H9 (cell line): ENCODE measurements at places on chromosomes 13 and 19. TPM values are rescaled to one million over a fixed set of nuclear protein-coding genes. Genes with fewer than 3 reads are reported as not detected.

ZNF526 gene
- total RNA-seq: 20.5 and 23.4 TPM in 2 replicates

CGB8 gene
- total RNA-seq: 0.39 TPM in 1 of 2 replicates, not detected in the other

KLK3 gene
- not detected in 2 replicates for total RNA-seq

NAXD gene
- 24.8 and 25.5 TPM in 2 replicates for total RNA-seq

BCAM gene
- 73.0 and 78.5 TPM in 2 replicates for total RNA-seq

DNA sequence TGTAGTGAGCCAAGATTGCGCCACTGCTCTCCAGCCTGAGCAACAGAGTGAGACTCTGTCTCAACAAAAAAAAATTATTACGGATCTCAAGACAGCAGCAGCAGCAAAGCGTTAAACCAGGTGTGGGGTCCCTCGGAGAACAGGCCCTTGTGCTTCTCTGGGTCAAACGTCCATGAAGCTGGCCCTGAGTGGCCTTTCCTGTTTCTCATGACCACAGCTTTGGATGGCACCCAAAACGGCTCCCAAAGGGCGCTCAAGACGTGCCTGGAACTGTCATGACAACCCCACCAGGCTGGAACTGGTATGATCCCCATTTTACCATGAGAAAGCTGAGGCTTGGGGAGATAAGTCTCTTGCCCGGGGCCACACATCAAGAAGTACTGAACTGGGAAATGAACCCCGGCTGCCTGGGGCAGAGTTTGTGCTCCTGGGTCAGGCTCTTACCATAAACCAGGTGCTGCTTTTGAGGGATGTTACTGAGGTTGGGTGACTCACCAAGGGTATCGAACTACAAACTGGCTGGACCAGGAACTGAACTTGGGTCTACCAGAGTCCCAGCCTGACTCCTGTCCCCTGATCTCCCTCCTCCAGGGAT, 11.6 kb upstream of the SAMD1 start:
- H3K27me3 ChIP-seq: no peaks in the 10 kb centered on the region
- no peak overlapping the region for H3K4me3 ChIP-seq
- peaks cover 2% of the 10 kb centered on the region; the same call in 1 of the 3 replicates for H3K36me3 ChIP-seq
- no peaks in the 10 kb centered on the region for H3K4me1 ChIP-seq
- H3K27ac ChIP-seq: no peak overlapping the region
- no peak for DNase-seq

- no peak for DNase-seq
- no peak overlapping the region for H3K4me3 ChIP-seq
- H3K27me3 ChIP-seq: no peaks in the 10 kb centered on the region
- peaks cover 2% of the 10 kb centered on the region for H3K36me3 ChIP-seq
- H3K27ac ChIP-seq: no peak overlapping the region
Observed at GRCh38 chr13:59658027-59658737, 505.5 kb downstream of the DIAPH3 start.

DNA sequence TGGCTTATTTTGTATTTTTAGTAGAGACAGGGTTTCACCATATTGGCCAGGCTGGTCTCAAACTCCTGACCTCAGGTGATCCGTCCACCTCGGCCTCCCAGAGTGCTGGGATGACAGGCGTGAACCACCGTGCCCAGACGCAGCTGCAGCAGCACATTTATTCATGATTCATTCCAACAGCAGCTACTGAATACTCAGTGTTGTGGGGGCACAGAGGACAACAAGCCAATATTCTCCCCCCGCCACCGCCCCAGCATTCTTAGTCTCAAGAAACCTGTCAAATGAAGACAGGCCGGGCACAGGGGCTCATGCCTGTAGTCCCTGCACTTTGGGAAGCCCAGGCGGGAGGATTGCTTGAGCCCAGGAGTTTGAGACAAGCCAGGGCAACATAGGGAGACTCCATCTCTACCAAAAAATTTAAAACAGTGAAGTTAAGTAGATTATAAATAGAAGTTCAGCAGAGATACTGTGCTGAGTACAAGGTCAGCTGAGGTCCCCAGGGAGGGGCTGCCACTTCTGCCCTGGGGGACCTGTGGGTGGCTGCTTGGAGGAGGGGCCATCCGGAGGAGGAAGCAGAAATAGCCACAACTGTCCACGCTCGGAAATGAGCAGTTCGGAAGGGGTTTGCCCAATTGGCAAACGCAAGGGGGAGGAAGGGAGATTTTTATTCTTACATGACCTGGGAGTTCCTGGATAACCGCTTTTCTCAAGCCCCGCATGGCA, 4.3 kb downstream of the DOT1L start:
- peaks cover 9% of the 10 kb centered on the region; the same call in 1 of the 2 replicates for H3K4me1 ChIP-seq
- no peak for DNase-seq
- no peak overlapping the region for H3K27ac ChIP-seq
- H3K4me3 ChIP-seq: no peak overlapping the region; the same call in 2 of the 3 replicates
- H3K27me3 ChIP-seq: no peaks in the 10 kb centered on the region

- no peaks in the 10 kb centered on the region for H3K27me3 ChIP-seq
- no peak overlapping the region for H3K4me3 ChIP-seq
- H3K27ac ChIP-seq: no peak overlapping the region
- 0 out of 2 replicates have a peak, but pooled peaks cover 3% of the 10 kb centered on the region for H3K4me1 ChIP-seq
- H3K36me3 ChIP-seq: no peaks in the 10 kb centered on the region
Observed at GRCh38 chr19:49217382-49217781, 59.8 kb downstream of the TRPM4 start.

DNA sequence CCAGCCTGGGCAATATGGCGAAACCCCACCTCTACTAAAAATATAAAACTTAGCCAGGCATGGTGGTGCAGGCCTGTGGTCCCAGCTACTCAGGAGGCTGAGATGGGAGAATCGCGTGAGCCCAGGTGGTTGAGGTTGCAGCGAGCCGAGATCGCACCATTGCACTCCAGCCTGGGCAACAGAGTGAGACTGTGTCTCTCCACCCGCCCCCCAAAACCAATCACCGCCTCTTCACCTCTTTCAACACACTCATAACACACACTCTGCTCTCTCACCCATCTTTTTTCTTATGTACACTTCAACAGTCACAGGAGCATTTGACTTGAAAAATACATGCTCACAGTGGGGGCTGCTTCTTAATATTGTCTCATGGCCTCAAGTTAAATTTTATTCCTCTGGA, 76.8 kb downstream of the ESD start:
- no peak for DNase-seq
- H3K36me3 ChIP-seq: peaks cover 20% of the 10 kb centered on the region
- H3K27ac ChIP-seq: no peak overlapping the region
- no peak overlapping the region for H3K4me3 ChIP-seq

GRCh38 chr19:33550768-33551167, 29.2 kb upstream of the PEPD start:
- H3K4me1 ChIP-seq: no peaks in the 10 kb centered on the region
- H3K27ac ChIP-seq: no peak overlapping the region
- no peaks in the 10 kb centered on the region for H3K27me3 ChIP-seq
- no peaks in the 10 kb centered on the region for H3K36me3 ChIP-seq
- DNase-seq: no peak

DNA sequence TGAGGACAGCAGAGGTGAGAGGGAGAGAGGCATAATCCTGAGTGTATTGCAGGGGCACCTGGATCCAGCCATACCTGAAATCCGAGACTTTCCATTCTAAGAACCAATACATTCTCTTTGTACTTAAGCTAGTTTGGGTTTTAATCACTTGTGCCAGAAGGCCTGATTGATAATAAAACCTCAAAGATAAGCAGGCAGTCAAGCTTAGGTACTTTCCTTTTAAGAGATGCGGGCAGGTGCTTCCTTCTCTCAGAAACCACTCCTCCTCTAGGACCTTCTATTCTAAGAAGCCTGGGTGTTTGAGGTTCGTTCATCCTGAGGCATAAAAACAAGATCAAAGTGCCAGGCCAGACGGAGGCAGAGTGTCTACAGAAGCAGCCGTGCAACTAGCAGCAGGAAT, 22.2 kb downstream of the FAM187B start:
- H3K27ac ChIP-seq: no peak overlapping the region
- H3K4me1 ChIP-seq: peaks cover 12% of the 10 kb centered on the region
- no peaks in the 10 kb centered on the region for H3K27me3 ChIP-seq

DNA sequence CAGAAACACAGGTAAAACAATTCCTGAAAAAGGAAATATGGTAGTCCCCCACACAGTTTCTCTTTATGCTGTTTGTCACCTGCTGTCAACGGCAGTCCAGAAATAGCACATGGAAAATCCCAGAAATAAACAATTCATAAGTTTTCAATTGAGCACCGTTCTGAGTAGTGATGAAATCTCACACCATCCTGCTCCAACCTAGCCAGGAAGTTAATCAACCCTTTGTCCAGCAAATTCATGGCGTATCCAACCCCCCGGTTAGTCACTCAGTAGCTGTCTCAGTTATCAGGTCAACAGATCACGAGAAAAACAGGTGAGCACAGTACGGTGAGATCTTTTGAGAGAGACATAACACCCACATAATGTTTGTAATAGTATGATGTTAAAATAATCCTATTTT, 74.2 kb downstream of the TUBGCP3 start:
- H3K36me3 ChIP-seq: peaks cover 8% of the 10 kb centered on the region; the same call in 2 of the 3 replicates
- H3K4me1 ChIP-seq: no peaks in the 10 kb centered on the region
- DNase-seq: no peak
- no peak overlapping the region for H3K4me3 ChIP-seq
- H3K27ac ChIP-seq: no peak overlapping the region
- H3K27me3 ChIP-seq: no peaks in the 10 kb centered on the region

GRCh38 chr13:111119966-111120365, 4.9 kb downstream of the ARHGEF7 start:
- DNase-seq: no peak
- peaks cover 6% of the 10 kb centered on the region; the same call in 1 of the 2 replicates for H3K27me3 ChIP-seq
- H3K4me1 ChIP-seq: no peaks in the 10 kb centered on the region
- H3K36me3 ChIP-seq: peaks cover 4% of the 10 kb centered on the region; the same call in 2 of the 3 replicates
- H3K4me3 ChIP-seq: no peak overlapping the region

GRCh38 chr19:48618278-48618915, 581 bp downstream of the RPL18 start:
- no peak for DNase-seq
- peaks cover 61% of the 10 kb centered on the region for H3K36me3 ChIP-seq
- H3K27ac ChIP-seq: peak overlapping the region; percentile 25

GRCh38 chr13:97318532-97318931, 96.4 kb downstream of the MBNL2 start:
- no peak for DNase-seq
- H3K4me1 ChIP-seq: no peaks in the 10 kb centered on the region
- H3K36me3 ChIP-seq: no peaks in the 10 kb centered on the region
- no peaks in the 10 kb centered on the region for H3K27me3 ChIP-seq
- H3K27ac ChIP-seq: no peak overlapping the region

DNA sequence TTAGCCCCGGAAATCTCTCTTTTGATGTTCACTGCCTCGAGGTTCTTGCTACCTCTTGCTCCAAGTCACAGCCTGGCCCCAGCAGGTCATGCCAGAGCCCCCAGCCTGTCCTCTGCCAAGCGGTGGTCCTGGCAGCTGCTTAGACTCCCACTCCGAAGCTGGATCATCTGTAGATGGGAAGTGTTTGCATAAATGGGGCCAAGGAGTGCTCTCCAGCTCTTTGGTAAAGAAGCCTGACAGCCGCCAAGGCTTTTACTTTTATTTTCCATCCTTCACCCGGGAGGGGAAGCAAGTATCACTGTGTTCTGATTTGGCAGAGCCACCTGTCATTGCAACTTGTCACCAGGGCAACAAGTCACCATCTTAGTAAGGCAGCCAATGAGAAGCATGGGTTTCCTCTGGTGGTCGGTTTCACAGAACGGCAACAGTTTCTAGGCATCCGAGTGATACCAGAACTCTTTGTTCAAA, 10.6 kb upstream of the RETN start:
- H3K27me3 ChIP-seq: no peaks in the 10 kb centered on the region; the same call in 1 of the 2 replicates
- no peaks in the 10 kb centered on the region for H3K36me3 ChIP-seq
- no peak for DNase-seq
- H3K4me3 ChIP-seq: no peak overlapping the region

- H3K4me1 ChIP-seq: no peaks in the 10 kb centered on the region
- no peak for DNase-seq
- H3K27ac ChIP-seq: no peak overlapping the region
- H3K36me3 ChIP-seq: no peaks in the 10 kb centered on the region
Observed at GRCh38 chr13:109595471-109595870, 190.9 kb downstream of the IRS2 start.

DNA sequence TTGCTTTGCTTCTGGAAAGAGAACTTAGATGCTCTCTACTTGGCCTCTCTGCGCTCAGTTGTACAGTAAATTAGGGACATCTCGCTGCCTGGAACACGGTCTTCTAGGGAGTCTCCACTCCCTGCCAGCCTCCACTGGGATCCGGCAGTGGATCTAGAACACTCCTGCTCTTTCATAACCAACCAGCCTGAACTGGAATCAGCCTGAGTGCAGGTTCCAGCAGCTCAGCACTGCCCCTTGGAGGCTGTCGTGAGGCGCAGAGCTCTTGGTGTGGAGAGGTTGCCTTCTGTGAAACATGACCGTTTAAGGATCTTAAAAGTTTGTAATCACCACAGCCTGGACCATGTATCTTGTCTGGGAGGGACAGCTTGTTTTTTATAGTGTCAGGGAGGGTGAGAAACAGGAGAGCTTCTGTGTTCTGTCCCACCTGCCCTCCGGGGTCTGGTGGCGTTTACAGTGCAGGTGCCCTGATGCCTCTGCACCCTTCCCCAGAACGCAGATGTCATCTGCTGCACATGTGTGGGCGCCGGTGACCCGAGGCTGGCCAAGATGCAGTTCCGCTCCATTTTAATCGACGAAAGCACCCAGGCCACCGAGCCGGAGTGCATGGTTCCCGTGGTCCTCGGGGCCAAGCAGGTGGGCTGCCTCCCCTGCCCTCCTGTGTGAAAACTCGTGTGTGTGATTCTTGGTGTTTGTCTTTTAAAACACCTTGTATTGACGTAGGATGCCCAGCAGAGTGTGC, 24.8 kb downstream of the UPF1 start:
- H3K36me3 ChIP-seq: peaks cover 93% of the 10 kb centered on the region
- no peaks in the 10 kb centered on the region for H3K4me1 ChIP-seq
- no peak for DNase-seq
- no peak overlapping the region for H3K4me3 ChIP-seq

DNA sequence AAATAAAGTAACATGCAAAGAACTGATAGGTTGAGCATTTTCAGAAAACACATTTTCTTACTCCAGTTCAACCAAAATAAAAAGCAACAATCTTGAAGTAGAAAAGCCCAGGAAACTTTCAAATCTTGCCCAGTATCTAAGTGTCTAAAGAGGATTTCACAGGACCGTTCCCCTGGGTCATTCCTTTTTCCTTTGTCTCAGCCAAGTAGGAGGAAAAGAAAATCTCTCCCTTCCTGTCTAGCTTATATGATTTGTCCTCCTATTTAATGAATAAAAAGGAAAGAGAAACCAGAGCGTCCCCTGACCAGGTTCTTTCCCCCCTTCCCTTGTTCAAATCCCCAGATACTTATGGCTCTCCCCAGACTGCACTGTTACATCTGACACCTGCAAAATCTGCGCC, 248.0 kb downstream of the KCTD12 start:
- DNase-seq: no peak
- no peak overlapping the region for H3K27ac ChIP-seq
- no peaks in the 10 kb centered on the region for H3K36me3 ChIP-seq
- H3K27me3 ChIP-seq: no peaks in the 10 kb centered on the region

- no peaks in the 10 kb centered on the region for H3K27me3 ChIP-seq
- no peaks in the 10 kb centered on the region; the same call in 1 of the 2 replicates for H3K4me1 ChIP-seq
- H3K27ac ChIP-seq: no peak overlapping the region
- DNase-seq: no peak
- H3K36me3 ChIP-seq: peaks cover 21% of the 10 kb centered on the region
- peak overlapping the region; percentile 45; the same call in 1 of the 3 replicates for H3K4me3 ChIP-seq
Observed at GRCh38 chr19:21321996-21322395, 7.2 kb downstream of the ZNF708 start.
